Stimulated activated CD4-positive, alpha-beta T cell treated with anti-CD3 and anti-CD28 coated beads, Interleukin-12 subunit alpha, Interleukin-12 subunit beta, amount 100 ng/mL, for 4 hours (primary cell): ENCODE measurements at places on chromosomes 5 and 9.

GRCh38 chr5:4384649-4385048 lies 755.5 kb upstream of the ADAMTS16 start:
- DNase-seq: no peak

- no peak for DNase-seq
Observed at GRCh38 chr9:109134167-109134578, 14.4 kb upstream of the TMEM245 start.

GRCh38 chr9:21615446-21615845 lies 133.3 kb upstream of the IFNE start:
- DNase-seq: no peak

- DNase-seq: no peak
Observed at GRCh38 chr9:130352081-130352480, 86.5 kb downstream of the HMCN2 start.

GRCh38 chr9:89372230-89372816 lies 54.0 kb downstream of the SECISBP2 start:
- DNase-seq: no peak

- no peak for DNase-seq
Observed at GRCh38 chr5:76690037-76690679, 25.8 kb upstream of the F2R start.

GRCh38 chr5:2168601-2169429 lies 286.1 kb upstream of the IRX4 start:
- DNase-seq: no peak

DNA sequence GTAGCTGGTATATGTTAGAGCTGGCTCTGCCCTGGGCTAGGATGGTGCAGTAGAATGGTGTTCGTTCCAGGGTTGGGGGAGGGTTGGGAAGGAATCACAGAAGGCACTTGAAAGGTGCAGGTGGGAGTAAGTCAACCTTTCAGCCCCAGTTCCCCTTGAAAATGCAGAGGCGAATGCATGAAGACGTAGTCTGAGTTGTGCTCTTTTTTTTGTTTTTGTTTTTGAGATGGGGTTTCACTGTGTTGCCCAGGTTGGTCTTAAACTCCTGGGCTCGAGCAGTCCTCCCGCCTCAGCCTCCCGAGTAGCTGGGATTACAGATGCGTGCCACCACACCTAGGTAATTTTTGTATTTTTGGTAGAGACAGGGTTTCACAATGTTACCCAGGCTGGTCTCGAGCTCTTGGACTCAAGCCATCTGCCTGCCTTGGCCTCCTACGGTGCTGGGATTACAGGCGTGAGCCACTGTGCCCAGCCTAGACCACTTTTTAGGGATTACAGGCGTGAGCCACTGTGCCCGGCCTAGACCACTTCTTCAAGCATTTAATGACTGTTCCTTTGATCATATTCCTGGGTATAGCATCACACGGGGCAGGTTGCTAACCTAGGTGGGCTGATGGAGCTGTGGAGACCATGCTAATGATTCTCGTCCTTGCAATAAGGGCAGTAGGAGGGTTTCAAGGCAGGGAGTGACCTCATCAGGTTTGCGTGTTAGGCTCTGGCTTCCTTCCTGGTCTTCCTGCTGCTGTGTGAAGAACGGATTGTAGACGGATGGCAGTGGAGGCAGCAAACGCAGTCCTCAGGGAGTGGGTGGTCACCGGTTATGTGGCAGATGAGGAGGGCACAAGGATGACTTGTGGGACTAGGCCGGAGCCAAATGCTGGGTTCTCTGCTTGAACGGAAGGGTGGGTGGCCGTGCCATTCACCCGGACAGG lies 13.7 kb downstream of the EHMT1 start:
- no peak for DNase-seq

GRCh38 chr5:79932510-79933504 lies 58.3 kb downstream of the MTX3 start:
- DNase-seq: no peak

DNA sequence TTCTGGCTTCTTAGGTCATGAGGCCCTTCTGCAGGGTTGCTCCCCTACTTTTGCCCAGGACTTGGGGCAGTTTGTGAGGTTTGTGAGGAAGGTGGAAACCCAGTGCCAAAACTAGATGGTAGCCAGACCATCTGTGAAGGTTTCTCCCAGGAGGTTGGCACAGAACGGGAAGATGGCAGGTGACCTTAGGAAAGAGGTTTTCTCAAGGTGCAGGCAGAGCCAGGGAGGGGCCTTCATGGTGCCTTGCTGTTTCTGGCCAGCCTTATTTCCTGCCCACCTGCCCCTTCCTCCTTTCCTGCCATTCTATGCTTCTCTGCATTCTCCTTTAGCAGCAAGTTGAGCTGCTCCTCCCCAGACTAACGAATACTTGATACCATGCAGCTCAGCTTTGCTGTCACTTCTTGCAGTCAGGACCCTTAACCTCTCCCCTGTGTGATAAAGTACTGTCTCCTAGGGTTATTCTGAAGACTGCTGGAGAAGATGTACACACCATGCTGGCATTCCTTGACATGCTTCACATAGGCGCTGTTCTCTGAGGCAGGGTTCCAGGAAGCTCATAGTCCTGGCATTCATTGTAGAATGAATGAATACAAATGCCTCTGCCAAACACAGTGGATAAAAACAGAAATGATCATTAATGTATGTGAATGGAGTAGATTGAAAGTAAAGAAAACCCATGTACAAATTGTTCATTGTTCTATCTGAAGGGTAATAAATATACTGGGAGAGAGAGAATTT lies 154.3 kb downstream of the KDM4C start:
- no peak for DNase-seq

GRCh38 chr5:177393206-177393765 lies 7.2 kb downstream of the PFN3 start:
- DNase-seq: no peak

GRCh38 chr5:43281840-43282658 lies 31.2 kb downstream of the HMGCS1 start:
- DNase-seq: no peak

GRCh38 chr9:94668928-94669729 lies 29.8 kb upstream of the FBP1 start:
- peak; percentile 30 for DNase-seq

GRCh38 chr9:114077162-114077837 lies 800 bp downstream of the AMBP start:
- no peak for DNase-seq

- DNase-seq: no peak
Observed at GRCh38 chr5:65693121-65693520, 28.8 kb downstream of the SGTB start.

- no peak for DNase-seq
Observed at GRCh38 chr5:120093178-120093577, 370.9 kb upstream of the PRR16 start.

DNA sequence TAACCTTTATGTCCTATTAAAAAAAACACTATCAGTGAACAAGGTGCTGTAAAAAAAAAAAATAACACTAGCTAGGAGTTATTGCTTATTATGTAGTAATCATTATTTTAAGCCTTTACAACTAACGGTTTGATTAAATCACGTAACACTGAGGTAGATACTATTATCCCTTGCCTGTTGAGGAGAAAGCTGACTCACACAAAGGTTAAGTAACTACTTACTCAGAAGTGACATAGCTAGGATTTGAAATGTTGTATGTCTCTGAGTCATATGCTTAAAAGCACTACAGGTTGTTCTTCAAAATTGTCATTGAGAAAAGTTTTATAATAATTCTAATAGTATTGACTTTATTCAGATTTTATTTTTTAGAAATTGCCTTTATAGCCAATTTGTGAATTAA lies 8.8 kb downstream of the TENT2 start:
- DNase-seq: no peak

DNA sequence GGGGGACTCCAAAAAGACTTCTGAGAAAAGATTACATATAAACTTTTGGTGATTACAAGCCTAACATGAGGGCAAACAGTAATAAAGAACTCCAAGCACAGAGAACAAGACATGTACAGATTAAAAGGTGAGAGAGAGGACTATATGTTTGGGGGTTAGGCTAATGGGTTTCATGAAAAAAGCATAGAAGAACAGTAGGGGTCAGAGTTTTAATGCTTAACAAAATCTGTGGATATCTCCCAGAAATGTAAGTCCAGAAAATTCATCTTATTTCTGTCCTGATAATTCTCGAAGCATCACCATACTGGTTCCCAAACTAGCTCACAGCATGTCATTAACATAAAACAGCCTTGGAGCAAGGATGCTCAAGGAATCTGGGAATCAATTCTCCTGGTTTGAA lies 137.2 kb downstream of the ARRDC3 start:
- no peak for DNase-seq

DNA sequence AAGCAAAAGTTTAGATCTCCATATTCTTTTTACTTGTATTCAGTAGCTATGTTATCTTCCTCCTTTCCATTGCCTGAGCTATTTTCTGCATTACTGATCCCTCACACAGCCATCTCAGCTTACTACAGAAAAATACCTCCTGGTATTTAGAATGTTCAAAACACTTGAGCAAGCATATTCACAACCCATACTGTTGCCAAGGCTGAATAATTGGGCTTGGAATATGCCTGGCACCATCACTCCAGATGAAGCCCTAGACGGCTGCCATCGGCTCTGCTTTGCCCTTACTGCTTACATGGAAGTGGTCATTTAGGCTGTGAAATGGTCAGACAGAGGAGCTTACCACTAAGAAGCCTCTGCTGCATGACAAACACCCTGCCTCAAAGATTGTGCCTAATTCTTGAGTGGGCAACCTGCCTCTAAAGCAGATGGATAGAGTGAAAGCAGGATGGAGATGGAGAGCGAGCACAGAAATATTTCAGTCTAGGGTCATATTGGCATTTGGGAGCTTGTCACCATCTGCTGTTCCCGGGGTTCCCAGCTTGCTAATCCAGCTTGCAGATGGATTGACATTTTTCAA lies 92.5 kb upstream of the TAS2R1 start:
- no peak for DNase-seq

GRCh38 chr5:147145328-147145727 lies 89.5 kb upstream of the STK32A start:
- no peak for DNase-seq

GRCh38 chr9:98263080-98263479 lies 7.6 kb upstream of the TBC1D2 start:
- DNase-seq: no peak

- DNase-seq: peak; percentile 53
Observed at GRCh38 chr5:74865804-74866595, at the start of gene FAM169A. FAM169A (minus strand) TSS chr5:74866387; CDS start chr5:74841676, 24,711 bp downstream.

DNA sequence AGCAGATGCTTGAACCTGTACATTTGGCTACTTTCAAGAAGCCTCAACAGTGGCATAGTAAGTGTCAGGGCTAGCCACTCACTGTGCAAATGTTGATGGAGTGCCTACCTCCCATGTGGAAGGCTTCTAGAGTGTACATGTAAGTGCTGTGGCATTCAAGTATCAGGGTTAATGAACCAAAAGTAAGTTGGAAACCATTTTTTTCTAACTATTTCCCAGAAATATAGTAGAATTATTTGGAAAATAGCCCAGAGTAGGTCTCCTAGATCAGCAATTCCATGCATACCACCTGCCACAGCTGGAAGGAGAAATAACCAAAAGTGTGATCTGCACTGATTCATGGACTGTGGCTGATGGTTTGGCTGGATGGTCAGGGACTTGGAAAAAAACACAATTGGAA lies 53.3 kb downstream of the FOXD1 start:
- no peak for DNase-seq

DNA sequence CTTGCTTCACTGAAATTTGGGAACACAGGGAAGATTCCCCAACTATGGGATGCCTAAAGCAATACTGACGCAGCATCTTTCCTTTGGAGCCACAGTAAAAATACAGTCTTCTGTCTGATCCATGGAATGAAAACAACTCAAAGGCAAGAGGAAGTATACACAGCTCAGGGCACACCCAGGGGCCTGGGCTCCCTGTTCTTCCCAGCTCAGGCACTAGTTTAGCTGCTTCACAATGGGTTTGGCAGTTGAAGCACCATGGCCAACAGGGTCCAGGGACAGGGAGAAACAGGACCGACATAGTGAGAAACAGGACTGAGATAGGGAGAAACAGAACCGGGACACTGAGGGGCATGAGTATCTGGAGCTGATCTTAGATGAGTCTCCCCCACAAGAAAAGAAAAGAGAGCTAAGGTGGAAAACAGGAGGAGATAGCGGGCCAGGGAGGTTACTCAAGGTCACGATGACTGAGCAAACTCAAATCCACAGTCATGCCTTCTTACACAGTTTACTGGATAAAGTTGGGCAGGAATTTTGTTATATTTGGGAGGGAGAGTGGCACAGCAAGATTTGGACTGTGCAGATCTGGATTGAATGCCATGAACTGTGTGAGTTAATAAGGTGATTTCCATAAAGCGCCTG lies 198.8 kb downstream of the SMARCA2 start:
- DNase-seq: no peak

DNA sequence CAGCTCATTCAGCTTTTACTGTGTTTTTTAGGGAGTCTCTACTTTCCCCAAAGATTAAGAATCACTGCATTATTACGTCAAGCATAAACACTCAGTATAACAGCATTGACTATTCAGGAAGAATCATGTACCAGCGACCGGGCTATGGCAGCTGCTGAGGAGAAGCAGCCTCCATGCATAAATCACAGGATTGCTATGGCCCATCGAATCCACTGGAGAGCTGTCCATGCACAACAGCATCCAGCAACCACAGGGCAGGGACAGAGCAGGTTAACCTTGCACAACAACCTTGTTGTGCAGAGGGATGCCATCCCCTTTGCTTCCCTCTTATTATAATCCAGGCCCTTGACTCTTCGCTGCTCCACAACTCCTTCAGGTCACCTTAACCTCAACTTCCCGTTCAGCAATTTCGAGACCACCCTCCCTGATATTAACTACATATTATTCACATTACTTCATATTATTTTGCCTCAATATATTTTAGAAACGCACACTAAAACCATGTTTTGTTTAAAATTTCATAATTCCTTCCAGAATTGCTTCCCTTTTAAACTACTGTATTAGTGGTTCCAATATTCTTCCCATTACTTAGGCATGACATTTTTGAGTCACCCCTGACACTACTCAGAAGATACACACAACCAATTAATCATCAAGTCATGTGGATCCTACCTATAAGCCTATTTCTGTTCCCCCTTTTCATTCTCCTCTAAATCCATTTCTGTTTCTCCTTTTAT lies 991 bp downstream of the IARS1 start:
- DNase-seq: no peak

GRCh38 chr9:3043369-3043768 lies 199.5 kb upstream of the PUM3 start:
- no peak for DNase-seq

GRCh38 chr5:111214052-111214742 lies 10.0 kb upstream of the CAMK4 start:
- DNase-seq: no peak

GRCh38 chr5:25006237-25006636 lies 361.5 kb upstream of the CDH10 start:
- DNase-seq: no peak

- DNase-seq: no peak
Observed at GRCh38 chr9:125397736-125398135, 136.1 kb downstream of the GAPVD1 start.

- no peak for DNase-seq
Observed at GRCh38 chr9:120698766-120699165, 15.5 kb downstream of the MEGF9 start.

GRCh38 chr9:556199-556598 lies 285.3 kb upstream of the DMRT1 start:
- DNase-seq: no peak

- no peak for DNase-seq
Observed at GRCh38 chr5:74595143-74595925, 45.2 kb downstream of the ENC1 start.
